ENCODE measurements at places on chromosomes 16 and 17. TPM values are rescaled to one million over a fixed set of nuclear protein-coding genes. Genes with fewer than 3 reads are reported as not detected.

The KRT28 gene
- total RNA-seq: not detected

- DNase-seq: no peak
Observed at GRCh38 chr17:36825521-36825920, 111.8 kb upstream of the LHX1 start.

- DNase-seq: no peak
Observed at GRCh38 chr17:7290166-7290565, 4.3 kb downstream of the YBX2 start.

- no peak for DNase-seq
Observed at GRCh38 chr17:51035431-51035830, 85.2 kb downstream of the SPAG9 start.

DNA sequence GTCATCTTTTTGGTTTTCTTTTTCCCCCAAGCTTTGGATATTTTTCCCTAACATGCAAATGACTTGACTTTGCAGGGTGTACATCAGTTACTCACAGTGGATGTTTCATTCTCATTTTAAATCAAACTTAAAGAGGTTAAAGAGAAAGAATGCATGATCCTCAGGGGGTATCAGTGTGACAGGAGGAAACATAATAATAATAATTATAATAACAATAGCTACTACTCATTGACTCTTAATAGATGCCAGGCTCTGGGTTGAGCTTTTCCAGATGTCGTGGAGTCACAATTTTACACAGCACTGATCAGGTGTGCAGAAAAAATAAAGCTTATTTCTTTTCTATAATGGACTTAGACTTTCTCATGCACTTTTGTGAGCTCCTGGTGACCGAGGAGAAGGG is 157.2 kb upstream of the CACNG3 start:
- no peak for DNase-seq
